ENCODE measurements at places on chromosomes 1 and 21.

DNA sequence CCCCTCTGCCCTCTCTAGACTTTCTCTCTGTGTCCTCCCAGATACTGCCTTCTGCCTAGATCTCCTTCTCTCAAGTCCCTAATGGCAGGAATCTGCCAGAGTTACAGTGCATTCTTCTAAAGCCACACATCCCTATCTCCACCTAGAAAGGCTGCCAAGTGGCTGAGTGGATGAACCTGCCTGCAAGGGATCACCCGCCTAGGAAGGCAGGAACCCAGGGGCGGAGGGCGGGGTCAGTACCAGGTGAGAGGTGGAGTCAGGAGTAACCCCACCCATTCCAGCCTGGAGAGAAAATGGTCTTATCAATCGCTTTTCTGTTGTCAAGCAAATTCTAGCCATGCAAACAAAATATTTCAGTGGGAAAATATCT lies 60.8 kb downstream of the BCAR3 start:
- DNase-seq = no peak

DNA sequence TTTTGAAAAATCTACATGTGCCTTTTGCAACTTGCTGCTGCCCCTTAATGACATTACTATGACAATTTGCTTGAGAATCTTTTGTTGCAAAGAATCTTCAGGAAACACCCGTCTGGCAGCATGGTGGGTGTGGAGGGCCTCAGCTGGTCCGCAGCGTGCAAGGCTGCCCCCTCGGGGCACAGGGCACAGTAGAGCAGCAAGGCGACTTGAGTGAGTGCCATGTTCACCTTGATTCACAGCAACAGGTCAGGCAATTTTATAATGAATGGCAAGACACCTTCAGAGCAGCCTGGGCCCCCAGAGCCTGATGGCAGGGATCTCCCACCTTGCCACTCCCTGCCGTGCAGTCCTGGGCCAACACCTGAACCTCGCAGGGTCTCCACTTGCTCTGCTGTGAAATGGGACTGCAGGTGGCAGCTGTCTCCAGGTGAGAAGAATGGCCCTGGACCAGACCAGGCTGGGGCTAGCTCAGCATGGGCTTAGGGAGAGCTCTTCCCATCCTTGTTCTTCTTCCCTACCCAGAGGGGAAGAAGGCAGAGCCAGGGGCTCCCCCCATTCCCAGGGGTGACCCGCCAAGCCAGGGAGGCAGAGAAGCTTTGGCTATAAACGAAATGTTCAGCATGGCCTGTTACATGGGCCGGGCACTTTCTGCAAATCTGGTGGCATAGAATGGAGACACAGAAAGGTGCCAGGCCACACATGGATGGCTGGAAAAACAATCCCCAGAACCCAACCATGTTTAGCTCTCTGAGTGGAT lies 34.5 kb upstream of the ACTRT2 start:
- no peak for DNase-seq

DNA sequence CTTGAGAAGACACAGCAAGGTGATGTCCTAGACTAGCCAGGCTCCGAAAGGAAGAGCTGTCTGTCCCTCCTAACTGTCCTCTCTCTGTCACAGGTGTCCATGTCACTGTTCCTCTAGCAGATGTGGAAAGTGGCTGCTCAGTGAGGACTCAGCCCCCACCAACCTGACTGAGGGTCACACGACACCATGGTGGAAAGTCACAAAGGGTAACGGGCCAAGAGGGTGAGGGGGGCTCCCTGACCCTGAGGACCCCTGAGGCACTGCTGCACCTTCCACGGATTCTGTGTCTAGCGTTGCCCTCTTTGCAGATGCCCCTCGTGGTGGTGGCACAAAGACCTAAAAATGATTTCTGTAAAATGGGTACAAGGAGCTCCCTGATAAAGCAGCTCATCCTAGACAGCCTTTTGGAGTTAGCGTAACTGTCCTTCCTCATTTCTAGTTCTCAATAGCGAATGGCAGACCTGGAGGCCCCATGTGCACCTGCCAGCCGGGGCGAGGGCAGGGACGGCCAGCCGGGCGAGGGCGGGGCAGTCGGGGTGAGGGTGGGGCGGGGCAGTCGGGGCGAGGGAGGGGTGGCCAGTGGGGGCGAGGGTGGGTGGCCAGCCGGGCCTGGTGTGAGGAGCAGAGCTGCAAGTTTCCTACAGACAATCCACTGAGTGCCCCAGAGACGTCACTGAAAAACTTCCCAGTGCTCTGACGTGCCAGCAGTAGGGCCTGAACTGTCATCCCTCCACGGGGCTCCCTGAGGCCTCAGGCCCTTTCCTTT lies 23.4 kb downstream of the POFUT2 start:
- DNase-seq = no peak

- no peak for DNase-seq
These were observed 87.9 kb downstream of the PLXNA2 start for GRCh38 chr1:208156310-208156709.

- no peak for DNase-seq
These were observed 400 bp downstream of the SAMD11 start for GRCh38 chr1:923991-924655.

- DNase-seq = no peak
These were observed 93.7 kb downstream of the DHRS3 start for GRCh38 chr1:12524266-12524665.

DNA sequence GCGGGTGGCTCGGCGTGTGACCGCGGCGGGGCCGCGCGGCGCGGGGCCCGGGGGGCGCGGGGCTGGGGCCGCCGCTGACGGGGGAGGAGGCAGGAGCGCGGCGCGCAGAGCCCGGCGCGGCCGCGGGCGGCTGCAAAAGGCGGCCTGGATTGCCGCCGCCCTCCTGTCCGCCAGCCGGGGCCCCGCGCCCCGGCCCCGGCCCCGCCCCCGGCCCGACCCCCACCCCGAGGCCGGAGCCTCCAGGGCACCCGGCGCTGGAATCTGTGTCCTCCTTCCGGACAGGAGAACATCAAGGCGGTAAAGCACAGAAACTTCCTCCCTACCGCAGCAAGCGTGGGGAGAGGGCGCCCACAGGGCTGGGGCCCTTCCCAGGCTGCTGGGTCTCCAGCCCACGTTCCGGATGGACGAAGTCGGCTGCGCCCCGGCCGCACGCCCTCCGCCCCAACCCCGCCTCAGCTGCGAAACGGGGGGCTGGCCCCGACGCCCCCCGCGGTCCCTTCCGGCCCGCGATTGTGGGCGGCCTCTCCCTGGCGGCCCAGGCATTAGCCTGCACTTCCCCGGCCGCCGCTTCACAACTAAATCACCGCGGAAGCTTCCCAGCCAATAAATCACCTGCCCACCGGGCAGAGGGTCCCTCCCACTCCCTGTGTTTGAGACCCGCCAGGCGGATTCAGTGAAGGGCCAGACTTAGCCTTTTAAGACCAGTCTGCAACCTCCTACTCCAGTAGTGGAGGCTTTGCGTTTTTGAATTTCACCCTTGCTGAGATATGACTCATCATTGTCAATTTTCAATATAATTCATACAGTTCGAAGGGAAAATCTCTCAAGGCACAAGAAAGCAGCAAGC lies 106.0 kb downstream of the SLC45A1 start:
- peak; percentile 94 for DNase-seq

- DNase-seq = no peak
These were observed 74.8 kb downstream of the PLA2G4A start for GRCh38 chr1:186903374-186904136.

DNA sequence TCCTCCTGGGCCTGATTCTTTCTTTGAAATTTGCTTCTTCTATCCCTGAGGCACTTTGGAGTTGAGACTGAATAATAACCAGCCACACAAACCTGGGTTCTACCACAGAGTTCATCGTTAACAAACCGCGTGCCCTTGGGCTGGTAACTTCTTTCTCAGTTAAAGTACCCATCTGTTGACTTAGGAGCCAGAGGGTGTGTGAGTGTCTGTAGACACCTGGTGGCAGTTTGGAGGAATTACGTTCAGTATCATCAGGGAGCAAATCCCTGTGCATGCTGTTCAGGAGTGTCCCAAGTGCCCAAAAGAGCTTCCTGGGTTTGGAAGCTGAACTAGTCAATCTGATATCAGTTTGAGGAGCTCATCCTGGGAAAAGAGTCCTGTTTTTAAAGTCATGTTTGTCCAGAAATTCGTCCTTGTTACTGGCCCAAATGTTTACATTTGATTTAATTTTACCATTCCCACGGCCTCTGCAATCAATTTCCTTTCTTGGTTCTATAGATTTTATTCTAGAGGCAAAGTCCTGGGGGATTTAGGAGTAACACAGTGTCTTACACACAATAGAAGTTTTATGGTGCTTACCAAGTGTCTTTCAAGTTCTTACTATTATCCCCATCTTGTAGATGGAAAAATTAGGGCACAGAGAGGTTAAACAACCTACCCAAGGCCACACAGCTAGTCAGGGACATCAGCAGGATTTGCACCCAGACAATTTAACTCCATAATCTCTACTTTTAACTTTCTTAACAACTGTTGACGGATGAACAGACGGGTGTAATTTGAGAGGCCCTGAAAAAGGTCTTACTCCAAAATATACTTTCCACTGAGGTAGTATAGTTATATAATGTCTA lies 26.7 kb upstream of the RPTN start:
- DNase-seq = peak; percentile 82

- DNase-seq = no peak
These were observed 582.7 kb downstream of the PTPRC start for GRCh38 chr1:199221371-199222150.

GRCh38 chr1:211519602-211520001 lies 27.6 kb upstream of the RD3 start:
- no peak for DNase-seq

- peak; percentile 12 for DNase-seq
These were observed 212.4 kb downstream of the PLA2G4A start for GRCh38 chr1:187041104-187041503.

GRCh38 chr21:37363936-37364335 lies 2.6 kb upstream of the DYRK1A start:
- DNase-seq = no peak

GRCh38 chr21:29851611-29852010 lies 88.2 kb downstream of the GRIK1 start:
- no peak for DNase-seq

DNA sequence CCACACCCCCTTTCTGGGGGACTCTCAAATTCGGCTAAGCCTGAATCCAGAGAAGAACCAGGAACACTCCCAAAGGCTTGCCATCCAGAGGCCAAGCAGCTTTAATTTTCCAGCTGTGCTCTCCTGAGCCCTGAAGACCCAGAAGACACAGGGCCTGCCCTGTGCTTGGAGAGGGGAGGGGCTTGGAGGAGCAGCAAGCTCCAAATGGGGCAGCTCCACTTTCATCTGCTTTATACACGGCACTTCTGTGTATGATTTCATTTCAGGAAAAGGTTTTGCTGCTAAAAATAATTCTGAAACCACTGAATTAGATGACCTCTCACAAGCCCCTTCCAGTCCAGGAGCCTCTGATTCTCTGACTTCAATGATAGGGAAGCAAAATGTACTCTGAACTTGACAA lies 39.2 kb upstream of the CTTNBP2NL start:
- DNase-seq = peak; percentile 29

DNA sequence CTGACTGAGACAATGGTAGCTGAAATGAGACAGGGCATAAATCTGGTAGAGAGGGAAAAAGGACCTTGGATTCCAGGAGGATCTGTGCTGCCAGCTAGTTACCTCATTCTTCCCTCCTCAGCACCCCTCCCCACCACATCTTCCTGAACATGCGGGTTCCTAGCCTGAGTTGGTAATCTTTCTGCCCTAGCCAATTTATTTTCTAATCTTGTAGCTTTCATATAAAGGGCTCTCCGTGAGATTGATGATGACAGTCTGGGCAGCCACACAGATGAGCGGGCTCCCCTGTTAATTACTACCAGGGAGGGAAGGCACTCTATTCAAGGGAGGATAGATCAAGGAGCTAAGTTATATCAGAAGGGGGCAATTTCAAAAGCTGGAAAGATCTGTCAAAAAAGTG lies 20.2 kb downstream of the ARHGEF11 start:
- DNase-seq = peak; percentile 91

GRCh38 chr1:153444078-153444477 lies 16.4 kb downstream of the S100A7 start:
- DNase-seq = no peak

- DNase-seq = no peak
These were observed 5.1 kb upstream of the MFSD2A start for GRCh38 chr1:39949891-39950290.

- DNase-seq = no peak
These were observed 145.4 kb upstream of the C1orf174 start for GRCh38 chr1:4045397-4046010.

- DNase-seq = no peak
These were observed 8.4 kb upstream of the CROCC start for GRCh38 chr1:16913181-16913832.

- DNase-seq = peak; percentile 61
These were observed 114.0 kb upstream of the RAB4A start for GRCh38 chr1:229156872-229157271.

GRCh38 chr21:39444421-39445180 lies 977 bp downstream of the LCA5L start:
- DNase-seq = peak; percentile 77

DNA sequence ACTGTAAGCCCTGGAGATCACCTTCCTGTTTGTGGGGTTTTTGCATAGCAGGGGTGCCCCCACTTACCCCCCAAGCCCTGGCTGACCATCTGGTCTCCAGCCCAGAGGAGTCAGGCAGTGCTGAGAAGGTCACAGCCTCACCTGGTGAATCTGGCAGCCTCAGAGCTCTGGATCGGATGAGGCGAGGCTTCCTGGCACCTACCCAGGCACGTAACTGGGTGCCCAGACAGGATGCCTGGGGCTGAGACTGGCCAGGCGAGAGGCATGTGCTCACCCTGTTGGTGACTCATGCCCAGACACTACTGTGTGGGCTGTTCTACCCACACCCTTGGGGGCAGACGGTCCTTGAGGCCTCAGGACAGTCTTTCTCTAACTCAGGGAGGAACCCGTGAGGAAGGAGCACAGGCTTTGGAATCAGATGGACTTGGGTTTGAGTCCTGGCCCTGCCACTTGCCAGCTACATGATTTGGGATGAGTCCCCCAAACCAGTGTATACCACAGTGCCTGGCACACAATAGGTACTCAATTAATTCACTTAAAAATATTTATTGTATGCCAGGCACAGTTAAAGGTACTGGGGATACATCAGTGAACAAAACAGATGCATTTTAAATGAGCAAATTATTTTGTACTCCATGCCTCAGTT lies 15.1 kb upstream of the PADI3 start:
- DNase-seq = no peak

Measured in NCI-H82 (cell line).